HepG2 (cell line): ENCODE measurements at places on chromosomes 12 and 14. TPM values are rescaled to one million over a fixed set of nuclear protein-coding genes. Genes with fewer than 3 reads are reported as not detected.

GYS2 gene
- total RNA-seq, result not detected in 2 replicates

DNA sequence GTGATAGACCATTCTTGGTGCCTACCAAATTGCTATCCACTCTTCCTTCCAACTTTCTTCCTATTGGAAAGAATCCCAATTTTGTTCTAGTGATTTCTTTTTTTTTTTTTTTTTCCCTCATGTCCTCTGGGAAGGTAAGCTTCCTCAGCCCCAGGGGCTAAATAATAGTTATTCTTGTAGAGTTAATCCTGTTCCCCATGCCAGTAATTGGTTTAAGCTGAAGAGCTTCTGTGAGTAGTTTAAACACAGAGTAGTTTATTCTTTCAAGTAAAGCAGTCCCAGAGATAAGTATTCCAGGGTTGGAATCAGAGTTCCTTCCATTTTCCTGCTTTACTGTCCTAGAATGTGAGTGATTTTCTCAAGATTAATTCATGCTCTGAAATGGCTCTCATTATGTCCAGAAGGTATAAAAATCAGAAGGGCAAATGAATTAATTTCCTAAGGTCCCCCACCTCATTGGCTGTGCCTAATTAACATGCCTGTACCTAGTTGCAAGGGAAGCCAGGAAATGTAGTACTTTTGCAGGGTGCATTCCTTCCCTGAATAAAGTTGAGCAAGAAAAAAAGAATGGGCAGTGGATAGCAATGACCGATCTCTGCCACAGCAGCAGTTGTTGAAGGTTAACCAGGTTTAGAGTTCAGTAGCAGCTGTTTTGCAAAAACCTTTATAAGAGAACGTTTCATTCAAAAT is 97.8 kb downstream of the PLEKHA5 start:
- DNase-seq, result no peak

DNA sequence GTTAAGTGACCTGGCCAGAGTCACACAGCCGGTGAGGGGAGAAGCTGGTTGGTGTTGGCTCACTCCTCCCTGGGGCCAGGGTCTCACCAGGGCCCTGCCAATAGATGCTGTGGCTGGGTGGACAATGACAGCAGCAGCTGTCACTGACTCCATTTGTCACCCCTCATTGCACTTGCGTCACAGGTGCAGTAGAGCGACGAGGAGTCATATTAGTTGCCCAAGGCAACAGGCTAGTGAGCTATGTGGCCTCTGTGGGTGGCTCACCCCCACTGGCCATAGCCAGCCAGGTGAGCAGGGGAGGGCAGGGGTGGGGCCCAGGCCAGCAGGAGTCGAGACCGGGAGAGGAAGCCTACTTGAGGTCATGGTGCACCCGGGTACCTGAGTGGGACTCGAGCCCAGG is 9.7 kb downstream of the SLC25A47 start:
- DNase-seq, result no peak

HOXC13 gene
- total RNA-seq, result 0.07 TPM in 2 replicates

GRCh38 chr12:48104531-48104930 is 1.3 kb downstream of the SENP1 start:
- no peak for DNase-seq

PZP gene
- 0.89 and 1.1 TPM in 2 replicates for total RNA-seq

DNA sequence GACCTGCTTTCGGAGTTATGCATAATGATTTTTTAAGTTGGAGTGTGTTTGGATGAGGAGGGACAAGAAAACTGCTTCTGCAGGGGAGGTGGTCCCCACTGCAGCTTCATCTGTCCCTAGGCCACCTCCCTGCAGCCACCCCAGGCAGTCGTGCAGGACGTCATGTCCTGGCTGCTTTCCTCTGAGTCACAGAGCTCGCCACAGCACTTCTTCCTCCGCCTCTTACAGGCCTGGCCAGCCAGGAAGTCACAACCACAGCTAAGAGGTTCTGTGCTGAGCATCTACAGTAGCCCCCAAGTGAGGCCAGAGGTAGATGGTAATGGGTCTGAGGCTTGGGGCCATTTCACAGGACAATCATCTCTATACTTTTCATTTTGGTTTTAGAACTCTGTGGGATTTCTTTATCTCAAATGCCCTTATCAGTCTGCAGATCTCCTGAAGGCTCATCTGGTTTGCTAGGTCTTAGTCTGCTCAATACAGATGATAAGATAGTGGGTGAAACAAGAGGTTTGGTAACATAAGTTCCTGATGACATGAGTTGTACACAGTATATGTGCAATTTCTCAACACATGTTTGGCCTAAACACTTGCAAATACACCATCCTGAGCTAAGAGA is 106.4 kb downstream of the ARF6 start:
- DNase-seq, result no peak

DNA sequence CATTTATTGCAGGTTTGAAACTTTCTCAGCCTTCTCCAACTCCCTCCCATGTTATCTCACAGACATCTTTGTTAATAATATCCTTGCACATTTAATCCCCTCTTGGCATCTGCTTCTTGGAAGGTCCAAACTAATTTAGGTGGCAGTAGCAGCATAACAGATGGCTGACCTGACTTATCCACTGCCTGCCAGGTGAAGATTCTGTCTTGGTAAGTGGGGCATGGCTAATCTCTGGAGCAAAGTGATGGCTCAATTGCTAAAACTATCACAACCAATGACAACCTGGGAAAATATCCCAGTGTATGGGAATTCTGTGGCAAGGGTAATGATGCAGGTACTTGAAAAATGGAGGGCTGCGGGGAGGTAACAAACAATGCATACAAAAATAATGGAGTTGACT is 58.2 kb upstream of the ALG10B start:
- DNase-seq, result no peak

GRCh38 chr12:66648033-66648735 is 30.7 kb downstream of the GRIP1 start:
- peak; percentile 2 for DNase-seq

DNA sequence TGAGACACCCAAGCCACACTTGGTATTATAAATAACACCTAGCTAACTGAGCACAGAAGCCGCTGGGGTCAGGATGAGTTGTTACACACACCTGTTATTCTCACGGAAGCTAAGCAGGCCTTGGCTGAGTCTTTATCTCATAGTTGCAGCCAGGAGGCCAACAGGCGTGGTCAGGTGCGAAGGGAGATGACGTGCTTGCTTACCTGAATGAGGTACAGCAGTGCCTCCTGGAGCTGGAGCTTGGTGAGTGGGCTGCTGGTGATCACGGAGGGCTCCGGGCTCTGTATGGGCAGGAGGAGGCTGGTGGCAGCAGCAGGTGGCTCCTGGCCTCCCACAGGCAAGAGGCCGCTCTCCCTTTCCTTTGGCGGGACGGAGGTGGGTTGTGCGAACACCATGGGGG is 30.4 kb upstream of the CACNA2D4 start:
- DNase-seq, result no peak

DNA sequence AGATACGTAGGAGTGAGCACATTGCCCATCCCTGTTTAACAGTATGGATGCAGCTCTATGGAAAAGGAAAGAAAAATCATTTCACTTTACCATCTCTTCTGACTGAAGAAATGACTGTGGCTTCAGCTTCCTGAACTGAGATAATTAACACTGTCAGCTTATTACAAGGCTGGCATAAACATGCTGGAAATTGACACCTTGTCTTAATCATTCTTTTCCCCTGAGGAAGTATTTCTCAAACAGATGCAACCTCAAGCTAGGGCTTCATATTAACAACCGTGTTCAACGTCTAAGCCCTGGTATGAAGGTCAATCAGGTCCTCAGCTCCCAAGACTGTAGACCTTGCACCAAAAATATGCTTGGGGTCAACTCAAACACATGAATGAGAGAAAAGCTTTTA is 25.0 kb downstream of the RERG start:
- no peak for DNase-seq

DNA sequence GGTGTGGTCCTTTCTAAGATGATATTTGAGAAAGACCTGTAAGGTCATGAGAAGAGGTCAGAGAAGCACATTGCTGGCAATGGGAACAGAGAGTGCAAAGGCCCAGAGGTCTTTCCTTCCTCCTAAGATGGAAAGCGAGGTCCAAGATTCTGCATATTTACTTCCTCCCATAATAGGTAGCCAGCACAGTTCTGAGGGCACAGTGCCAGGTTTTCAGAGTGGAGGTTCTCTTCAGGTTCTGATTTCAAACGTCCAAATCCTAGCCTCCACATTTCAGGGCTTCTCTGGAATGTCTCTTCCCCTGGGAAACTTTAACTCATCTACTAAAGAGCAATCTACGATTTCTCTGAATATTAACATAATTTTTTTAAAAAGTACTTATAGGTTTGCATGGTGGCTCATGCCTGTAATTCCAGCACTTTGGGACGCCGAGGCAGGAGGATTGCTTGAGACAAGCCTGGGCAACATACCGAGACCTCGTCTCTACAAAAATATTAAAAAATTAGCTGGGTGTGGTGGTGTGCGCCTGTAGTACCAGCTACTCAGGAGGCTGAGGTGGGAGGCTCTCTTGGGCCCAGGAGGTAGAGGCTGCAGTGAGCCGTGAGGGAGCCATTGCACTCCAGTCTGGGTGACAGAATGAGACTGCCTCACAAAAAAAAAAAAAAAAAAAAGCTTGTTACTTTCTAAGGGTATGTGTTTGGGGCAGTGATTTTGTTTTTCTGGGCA is 526 bp upstream of the MRPL42 start:
- DNase-seq, result no peak

- DNase-seq, result no peak
Observed at GRCh38 chr14:61644834-61645233, 50.5 kb upstream of the HIF1A start.

B4GALNT1 gene
- 1.9 and 4.5 TPM in 2 replicates for total RNA-seq

- no peak for DNase-seq
Observed at GRCh38 chr14:81591266-81591665, 57.6 kb upstream of the SEL1L start.

GRCh38 chr12:40107098-40107802 is 1.4 kb upstream of the SLC2A13 start:
- peak; percentile 63 for DNase-seq

- peak; percentile 94 for DNase-seq
Observed at GRCh38 chr14:68979021-68979721, at the start of gene ACTN1. Gene ACTN1 (minus strand): TSS chr14:68979302. CDS start chr14:68979056, 246 bp downstream.

- DNase-seq, result no peak
Observed at GRCh38 chr14:26896447-26896846, 298.6 kb upstream of the NOVA1 start.

OVCH1 gene
- not detected in 2 replicates for total RNA-seq

NINJ2 gene
- total RNA-seq, result 0.62 and 0.94 TPM in 2 replicates

DNA sequence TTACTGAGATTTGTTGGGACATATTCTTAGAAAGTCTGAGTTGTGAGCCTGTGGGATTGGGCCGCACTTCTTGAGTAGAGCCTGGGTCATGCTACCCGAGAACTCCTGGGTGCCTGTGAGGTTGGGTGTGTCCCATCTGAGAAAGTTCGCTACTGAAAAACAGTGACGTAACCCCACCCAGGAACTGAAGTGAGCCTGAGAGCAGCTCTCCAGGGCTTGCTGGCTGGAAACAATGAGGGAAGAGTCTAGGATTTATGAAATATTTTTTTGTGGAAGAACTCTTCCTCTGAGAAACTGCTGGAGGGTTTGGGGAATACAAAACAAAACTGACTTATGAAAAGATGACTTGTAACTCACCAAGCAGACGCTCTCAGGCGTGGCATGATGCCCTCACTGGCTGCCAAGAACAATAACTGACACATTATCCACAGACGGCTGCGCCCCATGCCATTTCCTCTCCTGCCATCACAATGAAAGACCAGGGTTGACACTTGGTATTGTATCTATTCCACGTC is 69.2 kb downstream of the RASSF3 start:
- DNase-seq, result no peak
